Esophagus mucosa (tissue), 1 donor: ENCODE measurements at places on chromosomes 12 and 14. TPM values are rescaled to one million over a fixed set of nuclear protein-coding genes. Genes with fewer than 3 reads are reported as not detected.

The KLRD1 gene
- total RNA-seq: not detected

The RAB21 gene
- 60.7 TPM for total RNA-seq

The SLC6A15 gene
- total RNA-seq: 19.4 TPM

The METTL17 gene
- total RNA-seq: 37.8 TPM

The HOXC6 gene
- 1.6 TPM for total RNA-seq

The NPFF gene
- not detected for total RNA-seq

The FGF6 gene
- not detected for total RNA-seq

The KSR2 gene
- total RNA-seq: 0.28 TPM

The TSPAN9 gene
- 15.9 TPM for total RNA-seq

The TMEM233 gene
- total RNA-seq: not detected

The SERPINA12 gene
- not detected for total RNA-seq

The LGR5 gene
- total RNA-seq: not detected

- no peak for ATAC-seq
Observed at GRCh38 chr14:91636604-91637003, 95.3 kb downstream of the CATSPERB start.

DNA sequence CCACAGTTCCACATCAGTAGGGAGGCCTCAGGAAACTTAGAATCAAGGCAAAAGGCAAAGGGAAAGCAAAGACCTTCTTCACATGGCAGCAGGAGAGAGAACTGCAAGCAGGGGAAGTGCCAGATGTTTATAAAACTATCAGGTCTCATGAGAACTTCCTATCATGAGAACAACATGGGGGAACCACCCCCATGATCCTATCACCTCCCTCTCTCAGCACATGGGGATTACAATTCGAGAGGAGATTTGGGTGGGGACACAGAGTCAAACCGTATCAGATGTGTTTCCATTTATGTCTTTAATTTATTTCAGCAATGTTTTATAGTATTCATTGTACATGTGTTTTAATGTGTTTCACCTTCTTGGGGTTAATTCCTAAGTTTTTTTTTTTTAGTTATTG, 25.8 kb downstream of the METAP2 start:
- ATAC-seq: no peak

GRCh38 chr12:116159175-116159574, 118.3 kb downstream of the MED13L start:
- no peak for ATAC-seq

GRCh38 chr12:1922985-1923384, 4.5 kb upstream of the CACNA2D4 start:
- ATAC-seq: no peak

DNA sequence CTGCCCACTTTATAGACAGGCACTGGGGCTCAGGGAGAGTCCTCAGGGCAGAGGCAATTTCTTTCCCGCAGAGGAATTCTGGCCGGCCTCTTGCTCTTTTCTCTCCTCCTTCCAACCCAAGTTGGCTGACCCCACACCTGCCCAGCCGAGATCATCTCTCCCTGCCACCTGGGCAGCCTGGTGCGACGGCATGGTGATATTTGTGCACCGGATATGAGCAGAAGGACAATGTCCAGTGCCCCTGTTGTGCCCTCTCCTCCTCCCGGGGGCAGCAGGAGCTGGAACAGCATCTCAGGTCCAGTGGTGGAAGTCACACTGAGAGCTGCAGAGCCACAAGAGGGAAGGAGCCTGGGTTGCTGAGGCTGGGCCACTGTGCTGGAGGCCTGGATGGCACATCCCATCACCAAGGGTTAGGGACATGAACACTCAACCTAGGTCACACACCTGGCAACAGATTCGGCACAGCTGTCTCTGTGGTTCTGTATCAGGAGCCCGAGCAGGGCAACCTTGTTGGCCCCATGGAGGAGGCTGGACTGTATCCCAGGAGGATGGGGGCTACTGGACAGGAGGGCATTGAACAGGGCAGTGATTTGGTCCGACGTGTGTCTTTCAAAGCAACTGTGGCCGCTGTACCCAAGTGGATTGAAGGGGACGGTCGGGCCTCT, 57.7 kb upstream of the DIO3 start:
- ATAC-seq: no peak

- ATAC-seq: no peak
Observed at GRCh38 chr12:62757048-62757447, 177.9 kb downstream of the PPM1H start.

GRCh38 chr12:74602881-74603672, 65.4 kb downstream of the ATXN7L3B start:
- no peak for ATAC-seq

- ATAC-seq: no peak
Observed at GRCh38 chr14:38143659-38144505, 63.8 kb upstream of the SSTR1 start.

- no peak for ATAC-seq
Observed at GRCh38 chr12:57620245-57620935, 9.2 kb downstream of the ARHGEF25 start.

- no peak for ATAC-seq
Observed at GRCh38 chr14:93337143-93337753, 4.4 kb upstream of the BTBD7 start.

- no peak for ATAC-seq
Observed at GRCh38 chr12:116187151-116187511, 90.4 kb downstream of the MED13L start.

GRCh38 chr12:14993537-14994266, 20.9 kb downstream of the PDE6H start:
- ATAC-seq: no peak

GRCh38 chr14:56150645-56151345, 32.6 kb downstream of the PELI2 start:
- no peak for ATAC-seq

GRCh38 chr12:53050426-53051057, 677 bp downstream of the TNS2 start:
- no peak for ATAC-seq

GRCh38 chr12:100447381-100447780, 26.3 kb upstream of the NR1H4 start:
- no peak for ATAC-seq

DNA sequence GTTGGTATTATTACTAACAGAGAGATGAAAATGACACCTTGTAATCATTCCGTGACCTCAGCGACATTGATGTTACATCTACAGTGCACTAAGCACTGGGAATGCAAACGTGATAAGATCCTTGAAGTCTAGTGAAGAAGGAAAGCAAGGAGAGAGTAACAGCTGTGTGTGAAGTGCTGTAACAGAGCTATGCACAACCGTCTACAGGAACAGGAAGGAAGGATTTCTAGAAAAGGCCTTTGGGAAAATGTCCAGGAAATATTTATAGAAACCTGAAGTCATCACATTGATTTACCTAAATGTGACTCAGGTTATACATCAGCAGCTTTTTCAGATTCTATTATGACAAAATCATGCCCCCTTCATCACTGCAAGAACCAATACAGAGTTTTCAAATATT, 304.2 kb upstream of the AMIGO2 start:
- no peak for ATAC-seq
